ENCODE measurements at places on chromosomes 16 and 17.

DNA sequence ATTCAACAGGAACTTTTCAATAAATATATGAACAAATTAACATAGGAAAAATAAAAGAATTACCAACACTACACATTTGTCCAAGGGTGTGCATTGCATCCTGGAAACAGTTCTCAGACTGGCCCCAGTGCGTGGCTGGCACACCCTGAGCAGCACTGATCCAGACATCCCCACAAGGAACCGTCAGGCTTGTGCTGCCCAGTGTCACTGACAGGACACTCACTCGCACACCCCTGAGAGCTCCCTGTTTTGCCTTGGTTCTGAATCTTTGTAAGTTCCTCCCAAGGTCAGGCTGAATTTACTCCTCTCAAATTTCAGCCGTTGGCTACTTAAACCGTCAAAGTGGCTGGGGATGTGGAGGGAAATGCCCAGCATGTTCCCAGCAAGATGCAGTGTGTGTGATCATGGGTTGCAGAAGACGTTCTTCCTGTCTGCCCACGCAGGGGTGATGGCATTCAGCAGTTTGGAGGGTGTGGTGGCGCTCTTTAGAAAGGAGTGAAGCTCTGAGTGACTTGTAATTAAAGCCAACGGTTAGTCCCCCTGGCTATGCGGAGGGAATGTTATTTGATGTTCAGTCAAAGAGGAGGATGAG lies 1.7 kb downstream of the MT2A start:
- peak; percentile 94 for DNase-seq

GRCh38 chr16:78704416-78704815 lies 605.0 kb downstream of the WWOX start:
- DNase-seq: peak; percentile 85

GRCh38 chr17:14304222-14304772 lies 3.4 kb downstream of the HS3ST3B1 start:
- DNase-seq: no peak

GRCh38 chr16:66263168-66263972 lies 103.1 kb upstream of the CDH5 start:
- DNase-seq: no peak

DNA sequence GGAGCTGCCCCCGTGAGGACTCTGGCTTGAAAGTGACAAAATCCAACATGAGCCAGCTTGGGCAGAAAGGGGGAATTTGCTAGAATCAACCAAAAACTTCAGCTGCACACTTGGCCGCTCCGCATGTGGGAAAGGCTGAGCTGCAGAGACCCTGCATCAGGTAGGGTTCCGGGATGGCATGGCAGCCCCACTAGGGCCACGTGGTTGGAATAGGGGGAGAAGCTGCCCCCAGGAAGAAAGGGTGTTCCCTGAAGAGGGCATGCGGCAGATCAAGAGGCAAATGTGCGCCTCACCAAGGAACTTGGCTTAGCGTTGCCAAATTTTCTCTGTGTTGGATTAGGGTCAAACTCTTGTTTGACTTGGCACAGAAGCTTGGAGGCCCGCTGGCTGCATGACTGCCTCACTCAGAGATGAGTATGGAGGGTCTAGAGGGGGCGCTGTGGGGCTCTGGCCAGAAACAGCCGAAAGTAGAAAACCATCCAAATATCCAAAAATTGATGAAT lies 29.2 kb upstream of the WFIKKN2 start:
- no peak for DNase-seq

- no peak for DNase-seq
These were observed 66.4 kb downstream of the NDEL1 start for GRCh38 chr17:8502126-8502525.

DNA sequence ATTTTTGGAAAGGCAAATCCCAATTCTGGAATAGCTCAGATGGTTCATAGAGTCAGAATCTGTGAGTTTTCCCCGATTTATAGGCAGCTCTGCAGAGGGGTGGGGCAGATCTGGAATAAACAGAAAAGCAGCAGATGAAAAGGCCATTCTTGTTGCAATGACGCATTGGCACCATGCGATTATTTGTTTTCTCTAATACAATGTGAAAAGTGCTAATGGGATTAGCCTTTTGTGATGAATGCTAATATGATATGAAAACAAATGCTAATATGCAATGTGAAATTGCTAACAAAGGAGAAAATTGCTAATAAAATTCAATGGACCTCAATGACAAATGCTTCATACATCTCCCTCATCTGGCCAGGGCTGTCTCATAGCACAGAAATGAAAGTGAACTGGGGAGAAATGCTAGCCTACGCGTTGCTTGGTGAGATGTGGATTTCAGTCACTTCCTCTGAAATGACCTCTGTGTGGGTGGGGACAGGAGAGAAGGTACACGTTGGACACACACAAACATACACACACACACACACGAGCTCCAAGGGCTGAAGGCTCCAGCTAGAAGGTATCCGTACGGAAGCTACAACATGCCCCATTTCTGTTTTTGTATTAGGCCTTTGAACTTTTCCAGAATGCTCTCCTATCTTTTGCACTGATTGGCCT lies 394.5 kb downstream of the XYLT1 start:
- DNase-seq: no peak

DNA sequence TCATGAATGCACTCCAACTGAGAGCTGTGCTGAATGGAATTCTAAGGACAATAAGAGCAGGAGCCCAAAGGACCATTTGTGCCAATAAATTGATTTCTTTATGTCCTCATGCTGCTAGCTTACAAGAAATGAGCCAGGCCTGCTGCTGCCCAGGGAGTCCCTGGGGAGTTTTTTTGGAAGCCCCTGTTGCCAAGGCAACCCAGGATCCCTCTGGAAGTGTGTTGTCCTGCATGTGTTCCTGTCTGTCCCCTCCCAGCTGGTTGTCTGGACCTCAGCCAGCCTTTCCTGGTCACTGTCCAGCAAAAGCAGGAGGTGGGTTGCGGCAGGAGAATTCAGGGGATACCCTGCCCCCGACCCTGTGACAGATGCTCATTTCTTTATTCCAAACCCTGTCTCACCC lies 51.0 kb upstream of the GPRC5B start:
- DNase-seq: no peak

DNA sequence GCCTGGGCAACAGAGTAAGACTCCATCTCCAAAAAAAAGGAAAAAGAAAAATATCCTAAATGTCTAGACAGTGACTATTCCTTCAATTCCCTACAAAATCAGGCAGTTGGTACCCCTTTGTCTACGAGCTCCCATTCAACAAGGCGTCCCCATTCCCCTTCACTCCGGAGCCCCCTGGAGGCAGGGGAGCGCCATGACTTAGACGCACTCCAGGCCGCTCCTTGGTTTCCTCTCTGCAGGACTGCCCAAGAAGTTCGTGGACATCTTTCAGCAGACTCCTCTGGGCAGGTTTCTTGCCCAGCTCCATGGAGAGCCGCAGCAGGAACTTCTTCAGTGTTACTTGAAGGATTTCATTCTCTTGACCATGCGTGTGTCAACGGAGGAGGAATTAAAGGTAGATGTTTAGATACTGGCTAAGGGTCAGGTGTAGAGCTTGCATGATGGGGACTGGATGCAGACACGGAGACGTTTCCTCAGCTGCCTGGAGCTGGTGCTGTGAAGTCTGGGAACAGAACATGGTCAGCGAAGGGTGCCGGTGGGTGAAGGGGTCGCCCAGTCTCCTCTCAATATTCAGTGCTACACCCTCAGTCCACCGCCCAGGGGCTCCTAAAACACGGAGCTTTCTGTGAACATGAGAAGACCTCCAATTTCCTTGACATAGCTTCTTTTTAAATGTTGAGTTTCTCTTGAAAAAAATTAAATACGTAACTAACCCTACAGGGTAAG lies 53.3 kb upstream of the ENDOV start:
- peak; percentile 5 for DNase-seq

DNA sequence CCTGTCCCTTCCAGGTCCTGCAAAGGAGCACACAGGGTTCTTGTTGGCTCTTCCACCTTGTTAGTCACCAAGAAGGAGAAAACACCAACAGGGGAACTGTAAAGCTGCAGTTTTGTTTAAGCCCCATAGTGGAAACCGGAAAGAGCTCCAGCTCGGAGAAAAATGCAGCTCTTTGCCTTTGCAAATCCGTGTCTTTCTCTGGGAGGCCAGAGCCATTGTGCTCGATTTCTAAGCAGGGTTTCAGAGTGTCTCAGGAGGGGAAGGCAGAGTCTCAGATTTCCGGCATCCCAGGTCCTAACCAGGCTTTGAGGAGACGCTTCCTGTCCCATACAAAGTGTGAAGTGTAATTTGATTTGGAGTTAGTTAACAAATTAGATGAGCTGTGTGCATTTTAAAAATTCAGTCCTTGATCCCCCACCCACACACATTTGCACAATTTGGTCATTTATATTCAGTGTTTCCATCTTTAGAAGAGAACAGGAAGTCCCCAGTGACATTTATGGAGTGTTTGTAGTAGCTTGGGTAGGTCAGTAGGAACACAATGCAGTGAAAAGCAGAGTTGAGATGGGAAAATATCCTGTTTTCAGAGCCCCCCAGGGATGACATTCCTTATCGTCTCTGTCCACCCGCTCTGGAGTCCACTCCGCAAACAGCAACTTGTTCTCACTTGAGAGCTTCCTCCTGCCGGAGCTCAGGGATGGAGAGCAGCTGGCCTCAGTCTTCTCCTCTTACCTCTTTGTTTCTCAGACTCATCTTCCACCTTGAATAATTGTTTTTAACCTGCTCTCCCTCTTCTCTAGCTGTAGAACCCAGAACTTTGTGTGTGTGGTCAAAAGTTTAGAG lies 331.9 kb downstream of the SEC14L1 start:
- no peak for DNase-seq

DNA sequence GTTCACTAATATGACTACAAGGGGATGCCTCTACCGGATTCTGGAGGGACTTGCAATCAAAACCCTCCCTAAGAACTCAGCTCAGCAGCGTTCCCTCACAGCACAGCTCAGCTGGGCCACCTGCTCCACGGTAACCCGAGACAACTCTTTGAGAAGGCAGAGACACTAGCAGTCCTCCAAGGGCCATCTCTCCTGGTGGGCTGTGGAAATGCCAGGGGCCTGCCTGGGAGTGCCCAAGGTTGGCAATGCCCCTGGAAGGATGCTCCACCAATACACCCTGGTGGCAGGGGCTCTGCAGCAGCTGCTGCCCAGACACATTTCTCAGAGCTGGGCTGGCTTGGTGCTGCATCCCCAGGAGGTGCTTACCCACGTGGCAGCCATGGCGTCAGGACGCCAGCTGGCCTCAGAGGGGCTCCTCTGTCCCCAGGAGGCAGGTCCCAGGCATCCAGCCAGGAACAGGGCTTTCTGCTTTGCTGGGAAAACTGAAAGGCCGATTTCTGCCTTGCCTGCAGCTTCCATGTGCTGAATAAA lies 16.5 kb downstream of the CDIP1 start:
- peak; percentile 46 for DNase-seq

DNA sequence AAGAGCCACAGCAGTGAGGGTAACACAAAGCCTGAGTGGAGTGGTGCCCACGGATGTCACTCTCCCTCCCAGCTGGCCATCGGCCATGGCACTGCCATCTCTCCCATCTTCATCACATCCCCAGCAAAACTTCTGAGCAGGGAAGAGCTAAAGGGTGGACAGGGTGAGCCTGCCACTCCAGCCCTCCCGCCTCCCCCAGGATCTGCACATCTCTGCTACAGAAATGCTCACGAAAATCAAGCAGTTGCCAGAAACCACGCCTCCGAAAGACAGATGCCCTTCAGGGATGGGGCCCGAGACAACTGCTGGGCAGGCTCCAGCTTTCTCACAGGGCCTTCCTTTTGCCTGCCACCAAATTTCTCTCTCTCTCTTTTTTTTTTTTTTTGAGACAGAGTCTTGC lies 3.6 kb downstream of the GRIN2C start:
- no peak for DNase-seq

DNA sequence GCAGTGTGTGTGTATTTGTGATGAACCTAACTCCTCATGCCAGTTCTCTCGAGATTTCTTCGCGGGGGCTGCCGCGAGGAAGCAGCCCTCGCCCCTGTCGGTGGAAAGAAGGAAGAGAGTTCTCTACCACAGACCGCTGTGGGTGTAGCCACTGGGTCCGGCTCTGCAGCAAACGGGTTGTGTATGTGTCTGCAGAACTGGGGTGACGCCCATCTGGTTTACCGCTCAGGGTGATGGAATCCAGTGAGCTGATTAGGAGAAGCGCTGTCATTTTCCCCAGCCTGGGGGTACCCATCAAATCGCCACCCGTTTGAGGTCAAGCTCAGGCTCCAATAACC lies 7.7 kb downstream of the CORO6 start:
- DNase-seq: peak; percentile 39

- peak; percentile 94 for DNase-seq
These were observed 27.2 kb downstream of the ABCC3 start for GRCh38 chr17:50661795-50662391.

Data from amniotic epithelial cell (primary cell).